ENCODE measurements at places on chromosomes 4 and X. TPM values are rescaled to one million over a fixed set of nuclear protein-coding genes. Genes with fewer than 3 reads are reported as not detected.

Gene SRPX2
- 25.2 TPM for polyA plus RNA-seq

Gene TMPRSS11A
- 0.05 TPM for polyA plus RNA-seq

Gene TRAM1L1
- 4.4 TPM for polyA plus RNA-seq

Gene ETNPPL
- polyA plus RNA-seq = not detected

Gene GPRASP3
- polyA plus RNA-seq = 7.0 TPM

Gene PPEF2
- 0.30 TPM for polyA plus RNA-seq

Gene SOWAHD
- polyA plus RNA-seq = 0.47 TPM

Gene TKTL2
- not detected for polyA plus RNA-seq

Gene CXCL11
- not detected for polyA plus RNA-seq

Gene PWWP3B
- polyA plus RNA-seq = 28.7 TPM

Gene GPC3
- 288 TPM for polyA plus RNA-seq

GRCh38 chr4:55442541-55442940 is 46.8 kb downstream of the TMEM165 start:
- no peak for DNase-seq

GRCh38 chr4:5757536-5757935 is 46.5 kb downstream of the EVC start:
- DNase-seq = no peak

- no peak for DNase-seq
These were observed 8.1 kb downstream of the ETDB start for GRCh38 chrX:135112096-135112729.

DNA sequence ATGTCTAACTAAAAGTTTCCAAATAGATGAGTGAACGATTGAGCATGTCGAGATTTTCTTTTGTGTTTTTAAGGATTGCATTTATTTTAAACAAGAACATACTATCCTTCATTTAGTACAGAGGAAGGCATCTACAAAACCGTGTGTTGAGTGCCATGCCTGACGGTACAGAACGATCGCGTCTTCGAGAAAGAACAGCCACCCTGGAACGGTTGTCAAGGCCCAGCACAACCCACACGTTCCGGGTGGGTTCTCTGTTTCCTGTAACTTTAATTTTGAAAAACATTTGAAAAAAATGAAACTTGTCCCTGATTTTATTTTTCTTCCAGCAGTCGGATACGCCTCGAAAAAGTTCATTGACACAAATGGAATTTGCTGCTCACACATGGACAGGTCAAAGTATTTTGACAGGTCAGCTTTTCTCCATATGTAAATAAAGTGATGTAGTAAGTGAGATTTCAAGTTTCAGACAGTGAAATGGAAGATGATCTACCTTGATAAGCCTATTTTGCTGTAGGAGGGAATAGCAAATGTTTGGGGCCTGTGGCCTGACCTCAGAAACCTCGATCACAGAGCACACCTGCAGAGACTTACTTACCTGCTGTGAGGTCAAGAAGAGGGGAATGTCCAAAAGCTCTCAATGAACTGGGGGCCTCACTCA is 24.4 kb upstream of the CYP4V2 start:
- DNase-seq = no peak

DNA sequence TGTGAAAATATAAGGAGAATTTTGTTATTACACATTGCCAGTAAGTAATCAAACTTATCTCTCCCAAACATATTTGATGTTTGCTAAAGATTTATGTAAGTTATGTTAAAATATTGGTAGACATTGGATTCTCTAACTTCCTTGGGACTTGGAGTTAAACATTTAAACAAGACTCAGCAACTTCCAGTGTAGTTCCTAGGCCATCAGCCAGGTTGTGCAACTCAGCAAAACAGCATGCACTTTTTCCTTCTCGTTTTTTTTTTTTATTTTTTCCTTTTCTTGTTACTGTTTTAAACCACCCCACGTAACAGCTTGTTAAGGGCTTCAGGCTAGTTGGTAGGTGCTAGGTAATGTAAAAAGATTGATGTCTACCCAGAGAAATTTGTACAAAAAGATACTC is 510.4 kb downstream of the ANKRD50 start:
- DNase-seq = no peak

GRCh38 chr4:28287831-28288233 is 1427.2 kb downstream of the STIM2 start:
- peak; percentile 14 for DNase-seq

GRCh38 chrX:42943051-42943974 is 165.3 kb upstream of the PPP1R2C start:
- no peak for DNase-seq

- no peak for DNase-seq
These were observed 10.4 kb upstream of the GPC3 start for GRCh38 chrX:133995759-133996158.

DNA sequence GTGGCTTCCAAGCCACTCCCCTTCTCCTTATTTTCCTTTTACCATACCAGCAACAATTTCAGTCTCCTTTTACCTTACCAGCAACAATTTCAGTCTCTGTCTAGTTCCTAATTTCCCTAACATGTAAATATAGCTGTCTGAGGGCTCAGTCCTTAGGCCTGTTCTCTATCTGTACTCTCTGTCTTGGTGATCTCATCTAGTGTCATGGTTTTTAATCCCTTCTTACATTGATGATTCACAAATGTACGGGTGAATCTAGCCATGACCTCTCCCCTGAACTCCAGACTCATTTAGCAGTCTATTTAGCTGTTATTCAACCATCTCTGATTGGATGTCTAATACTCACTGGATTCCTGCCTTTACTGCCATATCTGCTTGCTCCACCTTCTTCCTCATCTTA is 7.2 kb downstream of the IL15 start:
- DNase-seq = no peak

- DNase-seq = no peak
These were observed 26.2 kb upstream of the FHDC1 start for GRCh38 chr4:152909901-152910300.

DNA sequence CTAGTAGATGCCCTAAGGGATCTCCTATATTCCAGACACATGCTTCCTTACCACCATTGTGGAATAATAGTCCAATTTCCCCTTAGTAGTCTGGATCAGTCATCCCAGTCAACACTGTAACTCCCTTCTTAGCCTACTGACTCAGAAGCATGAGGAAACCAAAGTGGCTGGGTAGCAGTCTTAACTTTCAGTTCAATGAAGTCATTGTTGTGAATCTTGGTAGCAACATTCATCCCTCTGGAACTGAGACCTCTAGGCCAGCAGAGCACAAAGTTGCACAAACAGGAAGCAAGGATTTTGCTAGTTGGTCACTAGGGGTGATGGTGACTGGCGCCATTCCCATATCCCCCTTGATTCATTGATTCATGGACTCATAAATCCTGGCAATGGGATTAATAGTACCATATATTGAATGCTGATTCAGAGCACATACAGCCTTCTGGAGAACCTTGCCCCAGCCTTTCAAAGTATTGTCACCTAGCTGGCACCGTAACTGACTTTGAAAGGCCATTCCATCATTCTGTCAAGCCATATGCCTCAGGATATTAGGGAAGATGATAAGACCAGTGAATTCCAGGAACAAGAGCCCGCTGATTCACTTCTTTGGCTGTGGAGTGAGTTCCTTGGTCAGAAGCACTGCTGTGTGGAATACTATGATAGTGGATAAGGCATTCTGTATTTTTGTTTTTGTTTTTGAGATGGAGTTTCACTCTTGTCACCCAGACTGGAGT is 19.7 kb upstream of the GPAT3 start:
- DNase-seq = no peak

DNA sequence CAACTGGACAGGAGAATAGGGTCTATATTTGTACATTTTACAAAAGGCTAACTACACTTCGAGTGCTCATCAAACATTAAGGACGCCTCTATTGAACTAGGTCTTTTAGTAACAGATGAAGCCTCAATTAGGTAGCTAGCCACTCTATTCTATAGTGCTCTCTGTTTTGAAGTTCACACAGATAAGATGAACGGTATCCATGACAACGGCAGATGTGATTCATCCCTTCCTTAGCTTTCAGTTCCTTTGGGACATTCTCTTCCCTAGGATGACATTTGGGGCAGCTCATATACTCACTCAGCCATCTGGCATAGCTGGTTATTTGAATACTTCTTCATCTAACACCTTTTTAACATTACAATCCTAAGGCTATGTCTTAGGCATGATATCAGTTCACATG is 62.4 kb upstream of the WDFY3 start:
- DNase-seq = no peak

DNA sequence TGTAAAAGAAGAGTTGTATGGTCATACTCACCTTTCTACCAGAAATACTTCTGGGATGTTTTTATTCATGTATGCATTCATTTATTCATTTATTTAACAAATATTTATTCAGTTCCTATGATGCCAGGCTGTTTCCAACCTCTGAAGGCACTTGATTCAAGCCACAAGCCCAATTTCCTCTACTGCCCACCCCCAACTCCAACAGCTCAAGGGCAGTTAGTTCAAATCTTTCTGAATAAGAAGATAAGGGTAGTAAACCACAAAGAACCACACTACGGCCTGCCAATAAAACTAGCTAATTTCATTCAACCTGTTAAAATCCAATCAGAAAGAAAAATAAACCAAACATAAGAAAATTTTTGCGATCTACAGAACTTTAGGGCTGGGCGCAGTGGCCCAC is 31.2 kb downstream of the LRBA start:
- no peak for DNase-seq

DNA sequence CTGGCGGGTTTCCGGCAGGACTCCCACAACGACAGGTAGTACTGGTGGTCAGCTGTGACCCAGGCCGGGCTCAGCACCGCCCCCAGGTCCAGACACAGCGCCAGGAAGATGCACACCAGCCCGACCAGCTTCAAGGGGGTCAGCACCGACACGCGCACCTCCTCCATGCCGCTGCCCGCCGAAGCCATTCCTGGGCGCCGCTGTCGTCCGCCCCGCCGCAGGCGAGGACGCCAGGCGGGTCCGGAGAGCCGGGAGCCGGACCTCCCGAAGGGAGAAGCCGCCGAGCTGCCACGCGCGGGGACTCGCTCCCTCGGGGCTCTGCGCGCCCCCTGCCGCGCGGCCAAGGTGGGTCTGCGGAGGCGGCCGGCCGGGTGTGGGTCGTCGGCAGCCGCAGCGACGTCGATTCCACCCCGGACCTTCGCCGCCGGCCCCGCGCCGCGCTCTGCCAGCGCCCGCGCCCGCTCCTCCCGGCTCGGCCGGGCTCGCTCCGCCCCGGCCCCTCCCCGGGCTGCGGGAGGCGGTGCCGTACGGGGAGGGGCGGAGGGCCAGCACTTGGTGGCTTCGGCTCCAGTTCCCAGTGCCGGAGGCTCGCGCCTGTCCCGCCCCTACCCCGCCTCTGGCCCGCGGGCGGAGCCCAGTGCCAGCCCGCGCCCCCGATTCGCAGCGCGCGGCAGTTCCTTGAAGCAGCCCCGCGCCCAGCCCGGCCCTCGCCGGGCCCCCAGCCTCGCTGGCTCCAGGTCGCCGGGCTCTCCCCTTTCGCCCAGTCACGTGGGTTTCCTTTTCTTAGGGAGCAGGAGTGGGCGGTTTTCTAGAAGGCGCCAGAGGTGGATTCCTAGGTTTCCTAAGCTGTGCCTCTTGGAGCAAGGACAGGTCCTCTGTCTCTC is at the start of gene TMEM47:
TMEM47 (minus strand) TSS at position 444 of the 884 bp plus-strand sequence; CDS start at position 188, 256 bp downstream.
- no peak for DNase-seq

DNA sequence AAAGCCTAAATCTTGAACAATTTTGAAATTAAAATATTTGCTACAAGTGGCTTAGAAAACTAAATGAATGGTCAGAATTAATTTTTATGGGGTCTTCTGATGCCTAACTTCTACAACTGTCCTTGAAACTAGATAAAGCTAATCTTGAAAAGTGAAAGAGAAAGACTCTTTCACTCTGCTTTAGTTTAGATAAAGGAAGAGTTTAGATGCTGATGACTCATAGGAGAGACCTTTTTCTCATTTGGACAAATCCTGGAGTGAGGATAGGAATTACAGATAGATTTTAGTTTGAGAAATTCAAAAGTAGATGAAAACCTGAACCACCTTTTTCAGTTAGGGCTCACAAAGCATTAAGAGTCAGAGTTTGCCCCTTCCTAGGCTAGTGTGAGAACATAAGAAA is 342.3 kb upstream of the GRID2 start:
- DNase-seq = no peak

- DNase-seq = no peak
These were observed 735 bp downstream of the NRK start for GRCh38 chrX:105823092-105823455.

- no peak for DNase-seq
These were observed 99.1 kb downstream of the MAML3 start for GRCh38 chr4:140054861-140055260.

Measured in forelimb muscle (tissue), 1 donor.